ENCODE measurements at places on chromosomes 7 and 10.

DNA sequence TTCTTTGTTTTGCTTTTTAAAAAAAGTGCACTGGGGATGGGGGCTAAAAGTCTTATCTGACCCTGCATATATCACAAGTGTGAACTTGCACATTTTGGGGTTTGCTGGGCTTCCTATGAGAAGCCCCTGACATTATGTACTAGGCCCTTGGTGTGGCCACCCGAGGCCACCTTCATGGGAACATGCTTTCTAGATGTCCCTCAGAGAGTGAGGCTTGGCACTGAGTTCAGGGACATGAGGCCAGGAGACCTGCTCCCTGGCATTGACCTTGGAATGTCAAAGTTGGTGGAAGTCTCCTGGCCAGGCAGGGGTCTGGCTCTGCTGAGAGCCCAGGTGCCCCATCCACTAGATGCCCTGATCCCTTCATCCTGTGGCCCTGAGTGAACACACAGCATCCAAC lies 536.2 kb downstream of the TCERG1L start:
- DNase-seq: no peak

- no peak for DNase-seq
Measured at GRCh38 chr7:41145656-41146055, 557.2 kb downstream of the INHBA start.

GRCh38 chr10:52951824-52952223 lies 179.2 kb upstream of the MBL2 start:
- no peak for DNase-seq

DNA sequence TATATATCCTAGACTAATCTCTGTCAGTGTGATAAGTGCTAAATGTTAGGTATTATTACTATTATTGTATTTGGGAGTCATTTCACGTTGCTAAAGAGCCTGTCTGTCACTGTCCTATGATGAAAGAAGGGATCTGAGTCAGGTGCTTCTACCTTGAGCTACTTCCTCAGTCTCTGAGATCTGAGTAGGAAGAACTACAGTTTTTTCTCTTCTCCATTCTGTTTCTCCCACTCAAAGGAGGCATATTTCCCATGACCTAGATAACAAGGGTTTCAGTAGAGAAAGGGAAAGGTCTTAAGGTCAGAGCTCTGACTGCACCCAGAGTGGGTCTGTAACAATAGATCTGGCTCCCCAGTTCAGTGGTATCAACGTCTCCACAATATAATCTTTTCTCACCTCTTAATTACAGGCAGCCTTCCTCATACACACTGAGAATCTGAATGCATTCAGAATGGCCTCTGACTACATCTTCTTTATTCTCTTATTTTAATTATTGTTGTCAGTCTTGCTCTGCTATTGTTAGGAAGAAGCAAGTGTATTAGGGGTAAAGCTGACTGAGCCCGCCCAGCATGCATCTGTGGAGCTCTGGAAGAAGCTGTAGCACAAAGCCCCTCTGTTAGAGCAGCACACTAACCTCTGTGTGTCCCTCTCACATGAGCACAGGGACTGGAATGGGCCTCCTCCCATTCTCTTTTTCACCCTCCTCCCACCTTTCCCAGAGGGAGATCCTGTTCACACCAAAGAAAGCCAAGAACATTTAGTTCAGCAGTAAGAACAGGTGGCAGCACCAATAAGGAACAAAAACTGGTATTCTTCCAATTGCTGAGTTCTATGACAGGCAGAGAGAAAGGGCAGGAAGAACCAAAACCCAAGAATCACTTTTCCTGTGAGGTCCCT lies 38.1 kb downstream of the USP54 start:
- DNase-seq: no peak

- DNase-seq: no peak
Measured at GRCh38 chr10:31507427-31507826, 188.4 kb downstream of the ZEB1 start.

- DNase-seq: no peak
Measured at GRCh38 chr7:99876491-99876890, 342 bp downstream of the OR2AE1 start.

- DNase-seq: peak; percentile 82
Measured at GRCh38 chr7:48088559-48089045, 463 bp upstream of the UPP1 start.

GRCh38 chr7:98360221-98361130 lies 40.4 kb downstream of the BAIAP2L1 start:
- no peak for DNase-seq

- DNase-seq: no peak
Measured at GRCh38 chr10:131109726-131110125, 201.8 kb downstream of the TCERG1L start.

GRCh38 chr7:98418271-98418635 lies 17.4 kb upstream of the BAIAP2L1 start:
- DNase-seq: peak; percentile 79

DNA sequence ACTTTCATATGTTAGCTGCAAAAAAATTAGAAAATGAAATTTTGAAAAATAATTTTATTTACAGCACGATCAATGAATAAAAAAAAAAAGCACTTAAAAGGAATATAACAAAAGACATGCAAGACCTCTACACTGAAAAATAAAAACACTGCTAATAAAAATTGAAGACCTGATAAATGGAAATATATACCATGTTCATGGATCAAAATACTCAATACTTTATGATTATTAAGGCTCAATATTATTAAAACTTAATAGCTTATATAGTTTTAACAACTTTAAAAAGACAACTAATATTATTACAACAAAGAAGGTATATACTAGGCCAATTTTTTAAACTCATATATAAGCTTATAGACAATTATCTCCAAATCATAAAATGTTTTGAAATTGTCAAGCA lies 143.0 kb downstream of the GFRA1 start:
- DNase-seq: no peak

DNA sequence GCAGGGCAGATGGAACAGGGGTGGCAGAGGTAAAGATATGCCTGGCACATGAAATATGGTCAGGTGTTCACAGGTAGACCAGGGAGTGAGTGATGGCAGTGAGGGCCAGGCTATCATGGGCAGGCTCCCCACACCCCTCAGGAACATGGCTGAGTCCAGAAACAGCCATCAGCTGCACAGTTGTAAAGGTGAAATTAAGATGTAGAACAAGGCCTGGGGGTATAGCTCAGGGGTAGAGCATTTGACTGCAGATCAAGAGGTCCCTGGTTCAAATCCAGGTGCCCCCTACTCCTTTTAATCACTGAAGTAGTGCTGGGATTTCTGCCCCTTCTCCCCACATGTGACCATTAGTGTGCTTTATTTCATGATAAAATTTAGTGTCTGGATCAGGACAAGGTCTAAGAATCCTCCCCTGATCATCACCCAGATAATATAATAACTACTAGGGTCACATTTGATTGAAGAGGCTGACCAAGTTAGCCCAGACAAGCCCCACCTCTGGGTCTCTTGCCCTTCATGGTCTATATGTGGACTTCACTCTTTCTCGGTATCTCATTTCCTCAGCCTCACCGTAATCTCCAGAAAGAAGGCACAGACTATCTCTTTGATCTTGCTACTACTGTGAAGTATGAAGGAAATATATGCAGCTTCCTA lies 69.0 kb downstream of the ZNF783 start:
- DNase-seq: no peak

DNA sequence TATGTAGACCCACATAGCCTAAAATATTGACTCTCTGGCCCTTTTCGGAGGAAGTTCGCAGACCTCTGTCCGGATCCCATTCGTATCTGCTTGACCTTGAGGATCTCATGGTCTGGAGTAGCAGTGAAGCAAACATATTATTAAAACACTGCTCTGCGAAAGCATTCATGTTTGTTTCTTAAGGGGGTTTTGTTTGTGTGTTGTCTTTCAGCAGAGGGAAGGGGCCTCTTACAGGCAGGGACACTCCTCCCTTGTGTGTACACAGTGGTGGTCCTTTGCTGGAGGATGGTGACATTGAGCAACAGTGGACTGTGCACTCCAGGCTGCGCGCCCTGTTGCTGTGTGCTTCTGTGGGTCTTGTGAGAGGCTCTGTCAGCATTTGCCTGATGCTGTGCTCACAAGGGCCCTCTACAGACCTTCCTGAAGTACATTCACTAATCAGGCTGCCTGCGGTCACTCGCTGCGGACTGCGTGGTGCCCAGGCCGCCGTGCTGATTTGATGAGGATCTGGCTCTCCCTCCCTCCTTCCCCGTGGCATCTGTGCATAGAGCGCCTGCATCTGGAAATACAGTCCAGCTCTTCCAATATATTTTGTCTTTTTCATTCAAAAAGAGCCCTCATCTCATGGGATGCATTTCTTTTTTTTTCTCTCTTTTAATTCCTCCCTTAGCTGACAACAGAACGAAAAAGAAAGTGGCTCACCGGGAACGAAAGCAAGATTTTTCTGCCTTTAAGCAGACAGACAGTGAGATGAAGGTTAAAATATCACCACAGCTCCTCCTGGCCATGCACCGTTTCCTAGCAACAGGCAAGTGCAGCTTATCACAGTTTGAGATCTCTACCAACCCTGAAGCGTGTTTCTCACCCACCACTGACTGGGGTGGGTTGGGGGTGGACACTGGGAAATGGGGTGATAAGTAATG lies 135.8 kb downstream of the CNNM2 start:
- peak; percentile 75 for DNase-seq

GRCh38 chr10:71358277-71358676 lies 38.4 kb upstream of the CDH23 start:
- DNase-seq: no peak
